SK-N-DZ (cell line): ENCODE measurements at places on chromosomes 11 and 22.

DNA sequence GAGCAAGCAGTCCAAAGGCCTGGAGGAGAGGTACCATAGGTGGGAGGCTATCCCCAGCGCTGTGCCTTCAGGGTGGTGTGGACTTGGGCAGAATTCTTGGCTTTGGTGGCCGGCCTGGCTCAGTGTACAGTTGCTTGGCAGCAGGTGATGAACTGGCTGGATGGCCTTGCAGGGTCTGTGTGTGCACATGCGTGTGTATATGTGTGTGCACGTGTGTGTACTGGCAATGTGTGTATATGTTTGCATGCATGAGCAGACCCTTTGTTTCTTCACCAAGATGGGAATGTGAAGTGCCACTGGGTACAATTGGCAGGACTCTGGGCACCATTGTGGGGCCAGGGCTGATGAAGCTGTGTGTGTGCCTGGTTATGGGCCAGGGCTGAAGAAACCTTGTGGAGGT is 53.0 kb downstream of the CEP164 start:
- DNase-seq, result no peak

DNA sequence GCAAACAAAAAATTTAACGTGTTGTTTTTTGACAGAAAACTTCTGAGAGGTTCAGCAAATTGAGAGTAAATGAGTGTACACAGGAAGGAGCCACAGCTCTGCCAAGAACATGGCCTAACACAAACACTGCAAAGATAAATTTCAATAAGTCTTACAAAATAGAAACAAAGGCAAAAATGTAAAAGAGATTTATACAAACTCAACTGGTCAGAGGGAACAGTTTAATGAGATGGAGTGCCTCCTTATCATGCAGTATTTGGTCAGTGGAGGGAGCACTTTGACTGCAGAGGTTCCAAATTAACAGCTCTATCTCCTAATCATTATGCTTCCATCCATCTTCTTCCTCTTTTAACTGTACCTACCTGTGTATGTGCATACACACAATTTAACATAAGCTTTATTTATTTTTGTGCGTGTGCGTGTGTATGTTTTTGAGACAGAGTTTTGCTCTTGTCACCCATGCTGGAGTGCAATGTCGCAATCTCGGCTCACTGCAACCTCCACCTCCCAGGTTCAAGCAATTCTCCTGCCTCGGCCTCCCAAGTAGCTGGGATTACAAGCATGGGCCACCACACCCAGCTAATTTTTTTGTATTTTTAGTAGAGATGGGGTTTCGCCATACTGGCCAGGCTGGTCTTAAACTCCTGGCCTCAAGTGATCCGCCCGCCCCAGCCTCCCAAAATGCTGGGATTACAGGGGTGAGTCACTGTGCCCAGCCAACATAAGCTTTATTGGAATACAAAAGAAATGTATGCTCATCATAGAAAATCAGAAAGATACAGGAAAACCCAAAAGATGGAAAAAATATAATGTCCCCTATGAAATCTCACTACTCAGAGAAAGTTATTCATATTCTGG is 111.9 kb downstream of the MRTFA start:
- no peak for DNase-seq

GRCh38 chr11:123601136-123601535 is 53.3 kb downstream of the SCN3B start:
- no peak for DNase-seq

GRCh38 chr22:48906216-48906835 is 921.3 kb downstream of the BRD1 start:
- DNase-seq, result no peak

GRCh38 chr11:48028914-48029680 is 48.7 kb downstream of the PTPRJ start:
- no peak for DNase-seq

- DNase-seq, result peak; percentile 26
These were observed at the start of gene BMAL1 for GRCh38 chr11:13277768-13278608. Gene BMAL1 (plus strand): TSS chr11:13277790. CDS start chr11:13354309, 76,519 bp downstream.

GRCh38 chr11:34351687-34352469 is 5.9 kb downstream of the ABTB2 start:
- DNase-seq, result no peak

DNA sequence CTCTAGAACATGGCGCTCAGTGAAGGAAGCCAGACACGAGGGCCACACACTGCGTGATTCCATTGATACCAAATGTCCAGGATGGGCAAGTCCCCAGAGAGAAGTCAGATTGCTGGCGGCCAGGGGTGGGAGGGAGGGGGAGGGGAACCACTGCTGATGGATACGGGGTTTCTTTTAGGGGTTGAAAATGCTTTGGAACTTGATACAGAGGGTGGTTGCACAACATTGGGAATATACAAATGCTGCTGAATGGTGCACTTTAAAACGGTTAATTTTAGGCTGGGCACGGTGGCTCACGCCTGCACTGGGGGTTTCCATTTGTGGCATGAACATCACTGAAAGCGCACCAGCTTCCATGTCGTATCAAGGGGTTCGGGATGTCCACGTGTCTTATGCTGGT is 5.1 kb downstream of the TSPO start:
- no peak for DNase-seq

DNA sequence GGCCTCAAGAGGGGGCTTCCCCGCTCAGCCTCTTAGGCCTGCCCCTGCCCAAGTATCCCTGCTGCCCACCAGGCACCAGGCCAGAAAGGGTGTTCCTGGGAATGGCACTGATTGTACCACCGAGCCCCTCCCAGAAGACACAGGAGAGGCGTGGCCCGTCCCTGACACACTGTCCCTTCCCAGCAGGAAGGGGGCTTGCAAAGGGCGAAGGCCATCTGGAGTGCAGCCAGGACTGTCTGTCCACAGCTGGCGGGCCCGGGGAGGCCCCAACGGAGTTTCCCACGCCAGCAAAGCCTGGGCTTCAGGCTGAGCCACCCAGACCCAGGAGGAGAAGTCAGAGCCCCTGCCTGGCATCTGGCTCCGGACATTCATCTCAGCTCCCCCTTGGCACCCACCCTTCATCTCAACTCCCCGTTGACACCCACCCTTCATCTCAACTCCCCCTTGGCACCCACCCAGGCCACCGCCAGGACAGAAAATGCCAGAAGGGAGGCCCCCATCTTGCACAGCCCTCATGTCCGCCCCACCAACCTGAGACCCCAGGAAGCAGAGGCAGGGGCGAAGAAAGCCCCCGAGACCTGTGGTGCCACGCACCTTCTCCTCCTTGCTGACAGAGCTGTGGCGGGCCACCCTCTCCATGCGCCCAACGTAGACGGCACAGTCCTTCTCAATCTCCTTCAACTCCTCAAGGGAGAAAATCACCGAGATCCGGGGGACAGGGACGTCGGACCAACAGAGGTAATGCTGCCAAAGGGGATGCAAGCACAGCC is 19.4 kb downstream of the TUBGCP6 start:
- no peak for DNase-seq

- DNase-seq, result no peak
These were observed 10.2 kb upstream of the NRGN start for GRCh38 chr11:124729571-124729970.

GRCh38 chr11:119314726-119315125 is 2.2 kb downstream of the MCAM start:
- no peak for DNase-seq

- DNase-seq, result no peak
These were observed 154.4 kb downstream of the FEZ1 start for GRCh38 chr11:125341676-125342075.

GRCh38 chr11:32752001-32752400 is 42.5 kb downstream of the CCDC73 start:
- DNase-seq, result no peak

GRCh38 chr11:116110802-116111201 is 606.6 kb upstream of the CADM1 start:
- no peak for DNase-seq

DNA sequence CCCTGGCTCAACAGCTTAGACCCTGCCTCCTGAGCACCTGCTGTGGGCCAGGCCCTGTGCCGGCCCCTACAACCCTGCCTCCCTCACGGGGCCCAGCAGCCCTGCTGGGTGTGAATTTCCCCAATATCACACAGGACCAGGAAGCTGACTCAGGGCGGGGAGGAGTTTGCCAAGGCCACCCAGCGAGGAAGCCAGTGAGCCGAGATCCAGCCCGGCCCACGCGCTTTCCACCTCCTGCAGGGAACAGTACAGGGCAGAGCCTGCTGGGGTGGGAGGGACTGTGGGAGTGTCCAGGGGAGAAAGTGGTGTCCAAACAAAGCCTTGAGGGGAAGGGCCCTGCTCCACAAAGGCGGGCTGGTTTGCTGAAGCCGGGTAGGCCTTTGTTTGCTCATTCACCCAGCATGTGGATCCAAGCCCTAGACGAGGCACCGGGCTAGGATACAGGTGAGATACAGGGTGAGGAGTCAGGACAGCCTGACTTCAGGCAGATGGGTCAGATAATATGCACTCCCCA is 26.8 kb downstream of the RPL3 start:
- no peak for DNase-seq

GRCh38 chr11:116557282-116557681 is 215.5 kb downstream of the BUD13 start:
- no peak for DNase-seq

DNA sequence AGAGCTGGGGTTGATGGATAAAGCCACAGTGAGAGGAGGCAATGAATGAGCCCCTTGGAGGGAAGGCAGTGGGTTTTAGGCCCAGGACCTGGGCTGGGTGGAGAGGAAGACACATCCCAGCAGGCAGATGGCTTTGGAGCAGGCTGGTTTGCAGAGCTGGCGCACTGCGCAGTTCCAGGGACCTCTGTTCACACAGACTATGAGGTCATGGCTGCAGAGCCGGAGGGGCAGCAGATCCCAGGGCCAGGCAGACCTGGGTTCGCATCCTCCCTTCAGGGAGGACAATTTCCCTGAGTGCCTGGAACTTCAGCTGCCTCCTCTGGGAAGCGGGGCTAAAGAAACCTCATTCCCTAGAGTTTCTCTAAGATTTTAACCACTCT is 28.2 kb upstream of the DGKZ start:
- DNase-seq, result no peak
